GM12891 (cell line): ENCODE measurements at places on chromosomes 12 and 14.

GRCh38 chr12:11785712-11786111 is 136.2 kb downstream of the ETV6 start:
- DNase-seq: no peak

DNA sequence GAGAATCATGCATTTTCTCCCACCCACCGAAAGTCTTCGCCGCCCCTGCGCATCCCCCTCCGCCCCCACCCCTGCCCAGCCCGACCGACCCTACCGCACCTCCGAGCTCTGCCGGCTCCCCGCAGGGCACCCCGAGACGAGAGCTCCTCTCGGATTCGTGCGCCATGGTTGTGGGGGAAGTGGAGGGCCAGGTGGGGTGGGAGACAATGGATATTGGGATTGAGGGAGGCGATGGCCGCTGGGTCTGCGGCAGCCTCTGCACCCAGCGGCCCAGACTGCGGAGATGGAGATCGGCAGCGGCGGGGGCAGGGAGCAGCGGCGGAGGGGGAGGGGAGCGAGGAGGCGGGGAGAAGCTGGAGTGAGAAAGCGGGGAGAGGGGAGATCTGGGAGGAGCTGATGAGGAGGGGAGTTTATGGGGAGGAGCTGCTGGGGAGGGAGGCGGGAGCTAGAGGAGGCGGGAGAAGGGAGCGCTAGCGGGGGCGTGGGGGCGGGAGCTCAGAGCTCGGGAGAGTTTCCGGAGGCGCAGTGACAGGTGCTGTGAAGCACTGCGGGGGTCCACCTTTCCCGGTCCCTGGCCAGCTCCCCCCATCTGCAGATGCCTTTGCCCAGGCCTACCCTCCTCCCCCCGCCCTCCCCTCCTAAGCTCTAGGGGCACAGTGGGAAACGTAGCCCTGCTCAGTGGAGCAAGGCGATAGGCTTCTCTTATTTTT is at the start of gene SALL2:
TSS of gene SALL2 (minus strand) at position 385 of the 710 bp plus-strand sequence. CDS start at position 166, 219 bp downstream.
- DNase-seq: peak; percentile 53

DNA sequence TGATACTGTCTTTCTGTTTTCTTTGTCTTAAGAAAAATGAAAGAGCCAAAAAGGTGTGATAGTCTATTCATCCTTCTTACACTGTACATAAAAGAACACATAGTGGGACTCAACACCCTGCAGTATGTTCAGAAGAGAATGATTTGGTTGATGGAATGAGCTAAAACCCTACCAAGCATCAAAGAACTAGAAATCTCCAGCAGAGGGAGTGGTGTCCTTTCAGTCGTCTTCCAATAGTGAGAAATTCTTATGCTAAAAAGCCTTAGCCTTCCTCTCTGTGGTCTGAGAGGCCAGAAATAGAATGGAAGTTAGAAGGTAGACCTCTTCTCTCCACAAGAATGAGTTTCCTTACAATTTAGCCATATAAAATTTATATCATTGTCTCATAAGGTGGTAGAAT is 393.4 kb upstream of the SEL1L start:
- DNase-seq: no peak

DNA sequence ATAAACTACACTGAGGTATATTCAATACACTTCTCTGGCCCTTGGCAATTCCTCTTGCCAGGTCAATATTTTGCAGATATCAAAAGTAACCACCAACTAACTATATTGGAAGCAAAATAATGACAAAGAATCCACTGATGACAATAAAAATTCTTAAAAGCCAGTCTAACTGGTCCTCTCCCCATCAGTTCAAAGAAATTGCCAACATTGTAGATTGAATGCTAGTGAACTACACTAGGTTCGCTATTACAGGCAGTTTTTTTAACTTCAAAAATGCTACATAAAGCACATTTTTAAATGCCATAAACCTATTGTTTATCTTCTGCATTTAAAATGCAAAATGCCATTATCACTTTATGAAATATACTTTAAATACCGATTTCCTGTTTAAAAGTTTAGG is 4.0 kb downstream of the CDK17 start:
- no peak for DNase-seq

DNA sequence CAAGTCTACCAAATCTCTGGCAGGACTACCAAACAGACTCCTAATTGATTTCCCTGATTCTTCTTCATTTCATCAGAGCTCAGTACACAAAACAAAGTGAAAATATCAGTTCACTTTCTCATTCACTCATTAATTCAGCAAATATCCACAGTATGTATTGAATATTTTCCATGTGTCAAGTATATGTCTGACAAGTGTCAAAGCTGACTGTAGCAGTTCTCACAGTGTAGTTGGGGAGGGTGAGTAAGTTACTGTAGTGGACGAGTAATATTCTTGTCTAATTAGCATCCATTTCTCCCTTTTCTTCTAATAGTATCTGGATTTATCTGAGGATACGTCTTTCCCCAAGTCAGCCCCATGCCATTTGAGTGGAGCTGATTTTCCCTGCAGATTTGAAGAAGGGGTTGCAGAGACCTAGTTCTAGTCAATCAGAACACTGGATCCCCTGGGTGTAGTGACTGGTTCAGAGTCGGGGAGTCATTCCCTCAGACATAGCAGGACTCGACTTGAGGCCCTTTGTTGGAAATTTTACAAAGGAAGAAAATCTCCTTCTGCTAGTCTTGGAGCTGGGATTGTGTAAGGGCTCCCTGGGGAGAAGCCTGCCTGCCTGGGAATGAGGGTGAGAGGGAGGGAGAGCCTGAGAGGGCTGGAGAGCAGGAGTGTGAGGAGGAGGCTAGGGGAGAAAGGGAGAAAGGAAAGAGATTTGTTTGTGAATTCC is 51.4 kb downstream of the GRIP1 start:
- DNase-seq: no peak

- no peak for DNase-seq
Measured at GRCh38 chr12:87150969-87151662, 878.1 kb downstream of the C12orf50 start.

DNA sequence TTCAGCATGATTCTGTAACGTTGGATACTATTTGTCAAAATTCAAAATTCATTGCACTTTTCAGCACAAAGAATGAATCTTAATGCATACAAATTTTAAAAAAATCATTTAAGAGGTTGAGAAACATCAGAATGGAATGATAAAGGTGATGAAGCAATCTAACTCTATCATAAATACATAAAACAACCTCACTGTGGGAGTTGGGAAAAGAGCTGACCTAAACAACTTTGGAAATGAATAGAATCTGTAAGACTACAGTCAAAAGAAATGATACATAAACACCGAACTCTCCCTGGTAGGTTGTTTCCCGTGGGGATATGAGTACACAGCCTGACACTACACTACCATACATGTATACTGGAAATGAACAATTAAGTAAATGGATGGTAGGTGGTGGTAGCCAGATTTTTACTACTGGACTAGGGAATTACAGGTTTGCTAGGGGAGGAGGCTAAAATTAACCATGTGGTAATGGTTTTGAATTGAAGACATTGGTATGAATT is 64.9 kb upstream of the PARP11 start:
- DNase-seq: no peak
